T-helper 17 cell (primary cell): ENCODE measurements at places on chromosomes 1 and 21. TPM values are rescaled to one million over a fixed set of nuclear protein-coding genes. Genes with fewer than 3 reads are reported as not detected.
A peak's percentile ranks its signal among the peaks of the same experiment; 100 is the strongest.

SLFNL1 gene
- 0.18 TPM for total RNA-seq

DNA sequence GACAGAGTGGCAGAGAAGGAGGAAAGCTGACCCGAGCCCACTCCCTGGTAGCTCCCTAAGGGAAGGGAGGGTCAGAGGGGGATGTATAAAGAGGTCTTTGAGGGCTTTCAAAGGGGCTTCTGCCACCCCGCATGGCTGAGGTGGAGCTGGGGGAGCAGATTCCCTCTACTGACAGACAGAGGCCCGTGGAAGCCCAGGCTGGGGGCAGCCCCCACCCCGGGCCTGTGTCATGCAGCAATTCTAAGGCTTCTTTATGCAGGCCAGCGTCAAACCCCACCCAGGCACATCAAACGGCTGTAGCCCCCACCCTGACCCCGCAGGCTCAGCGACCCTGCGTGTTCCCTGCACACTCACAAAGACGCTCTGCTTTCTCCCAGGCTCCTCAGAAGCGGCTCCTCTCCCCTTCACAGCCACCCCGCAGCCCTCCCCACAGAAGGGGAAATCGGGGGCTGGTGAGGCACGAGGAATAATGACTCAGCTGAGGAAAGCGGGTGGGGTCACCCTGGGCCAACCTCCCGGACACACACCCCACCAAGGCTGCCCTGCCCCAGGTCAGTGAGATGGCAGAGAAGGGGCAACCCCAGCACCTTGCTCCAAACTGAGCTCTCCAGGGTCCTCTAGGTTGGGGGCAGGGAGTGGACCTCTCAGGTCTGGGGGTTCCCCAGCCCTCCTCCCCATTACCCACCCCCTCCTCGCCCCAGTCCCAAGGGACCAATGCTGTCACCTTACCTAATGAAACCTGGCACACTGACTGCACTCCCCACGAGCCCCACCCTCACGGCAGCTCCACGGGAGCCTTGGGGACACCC lies 10.8 kb downstream of the SLC45A3 start:
- no peak for DNase-seq

DNA sequence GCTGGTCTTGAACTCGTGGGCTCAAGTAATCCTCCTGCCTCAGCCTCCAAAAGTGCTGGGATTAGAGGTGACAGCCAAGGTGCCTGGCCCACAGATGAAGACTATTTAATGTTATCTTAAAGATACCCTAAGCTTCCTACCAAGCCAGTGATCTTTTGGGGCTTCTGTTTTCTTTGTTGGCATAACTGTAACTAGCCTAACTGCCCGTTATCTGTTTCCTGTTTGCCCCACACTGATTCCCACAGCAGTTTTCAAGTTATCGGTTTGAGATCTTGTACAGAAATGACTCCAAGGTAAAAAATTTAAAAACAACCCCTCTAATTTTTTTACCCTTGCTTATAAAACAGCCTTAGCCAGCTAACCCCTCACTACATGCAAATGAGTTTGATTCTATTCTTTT lies 12.4 kb downstream of the SELL start:
- DNase-seq = no peak

GRCh38 chr1:23217421-23218115 lies at the start of gene HTR1D:
Gene HTR1D (minus strand): TSS chr1:23217502. CDS start chr1:23194219, 23,283 bp downstream.
- no peak for DNase-seq

- no peak for DNase-seq
Measured at GRCh38 chr1:81559662-81560350, 240.9 kb upstream of the ADGRL2 start.

DNA sequence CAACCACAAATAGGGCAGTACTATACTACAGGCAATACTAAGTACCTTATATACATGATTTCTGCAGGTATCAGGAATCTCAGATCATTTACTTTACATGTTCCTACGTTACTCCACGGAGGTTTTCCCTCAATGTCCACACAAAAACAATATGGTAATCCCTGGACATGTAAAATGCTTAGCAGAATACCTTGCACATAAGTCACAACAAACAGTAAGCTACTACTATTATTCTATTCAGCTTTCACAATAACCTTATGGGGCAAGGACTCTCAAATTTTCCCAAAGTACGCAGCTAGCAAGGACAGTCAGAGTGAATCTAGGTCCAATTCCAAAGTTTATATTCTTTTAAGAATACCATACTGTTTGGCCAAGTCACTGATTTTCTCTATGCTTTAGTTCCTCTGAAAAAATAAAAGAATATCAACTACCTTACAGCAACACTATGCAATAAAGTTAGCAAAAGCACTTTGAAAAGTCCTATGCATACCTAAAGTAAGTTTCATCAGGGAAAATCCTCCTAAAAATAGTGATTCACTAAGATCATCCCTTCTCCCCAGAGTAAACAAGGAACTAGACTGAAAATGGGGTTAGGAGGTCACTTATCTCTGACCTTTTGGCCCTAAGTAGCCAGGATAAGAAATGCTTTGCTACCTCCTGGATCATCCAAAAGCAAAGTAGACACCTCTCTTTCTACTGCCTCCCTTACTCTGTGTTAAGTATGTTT lies 67.4 kb downstream of the LUZP1 start:
- DNase-seq = no peak

GRCh38 chr1:175676991-175677390 lies 66.4 kb downstream of the TNR start:
- no peak for DNase-seq

DNA sequence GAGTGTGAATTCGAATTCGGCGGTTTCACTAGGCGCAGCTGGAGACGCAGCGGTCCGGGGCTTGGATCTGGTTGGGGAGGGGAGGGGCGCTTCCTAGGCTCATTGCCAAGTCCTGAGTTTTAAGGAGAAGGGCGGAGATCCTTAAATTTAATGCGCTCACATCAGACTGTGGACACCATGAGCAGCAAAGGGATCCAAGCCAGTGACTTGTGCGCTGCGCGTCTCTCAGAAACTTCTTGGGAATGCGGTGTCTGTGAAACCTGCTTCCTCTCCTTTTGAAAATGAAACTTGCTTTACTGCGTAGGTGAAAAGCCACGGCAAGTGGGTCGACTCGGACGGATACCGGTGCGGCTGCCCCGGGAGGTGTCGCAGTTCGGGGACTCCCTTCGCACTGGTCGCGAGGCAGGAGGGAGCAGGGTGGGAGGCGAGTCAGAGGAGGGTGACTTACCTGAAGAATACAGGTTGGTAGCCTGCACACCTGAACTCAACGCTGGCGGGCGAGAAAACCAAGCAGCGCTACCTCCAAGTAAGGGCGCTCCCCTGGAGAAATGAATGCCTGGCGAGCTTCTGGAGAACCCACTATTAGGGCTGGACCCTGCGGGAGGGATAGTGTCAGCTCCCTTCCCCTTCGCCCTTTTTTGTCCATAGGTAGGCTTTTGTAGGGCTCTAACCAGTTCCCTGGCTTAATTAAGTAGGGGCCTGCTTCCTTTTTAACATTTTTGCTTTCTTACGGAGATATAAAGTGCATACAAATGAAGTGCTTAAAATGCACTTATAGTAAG lies 992 bp downstream of the TENT5C start:
- peak; percentile 42 for DNase-seq

IVL gene
- total RNA-seq = not detected

GRCh38 chr1:93670141-93670540 lies 11.5 kb downstream of the BCAR3 start:
- DNase-seq = no peak

- DNase-seq = no peak
Measured at GRCh38 chr1:177754603-177755002, 215.3 kb downstream of the SEC16B start.

GRCh38 chr1:110596312-110596711 lies 9.8 kb downstream of the KCNA2 start:
- no peak for DNase-seq

KCNE2 gene
- total RNA-seq = not detected

RBP7 gene
- not detected for total RNA-seq

GUCA2B gene
- total RNA-seq = not detected

DNA sequence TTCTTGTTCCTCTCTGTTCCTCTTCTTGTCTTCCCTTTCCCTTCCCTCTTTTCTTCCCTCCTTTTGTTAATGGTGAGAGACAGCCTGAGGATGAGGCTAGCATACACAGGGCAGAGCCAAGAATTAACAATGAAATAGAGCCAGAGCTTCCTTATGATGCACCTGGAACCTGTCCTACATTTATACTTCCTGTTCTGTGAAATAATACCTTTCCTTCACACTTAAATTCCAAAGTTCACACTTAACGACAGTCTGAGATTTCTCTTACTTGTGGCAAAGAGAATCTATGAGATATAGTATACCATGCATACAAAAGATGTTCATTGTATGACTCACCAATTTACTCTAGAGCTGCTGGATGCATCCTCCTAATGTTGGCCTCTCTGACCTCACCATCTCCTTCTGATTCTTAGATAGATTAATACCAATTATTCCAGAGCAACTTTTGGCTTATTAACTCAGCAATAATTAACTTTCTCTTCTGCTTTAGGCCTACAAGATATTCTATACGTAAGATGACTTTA lies 30.8 kb upstream of the TSNAX start:
- no peak for DNase-seq

GRCh38 chr1:229105109-229105508 lies 165.8 kb upstream of the RAB4A start:
- DNase-seq = no peak

DNA sequence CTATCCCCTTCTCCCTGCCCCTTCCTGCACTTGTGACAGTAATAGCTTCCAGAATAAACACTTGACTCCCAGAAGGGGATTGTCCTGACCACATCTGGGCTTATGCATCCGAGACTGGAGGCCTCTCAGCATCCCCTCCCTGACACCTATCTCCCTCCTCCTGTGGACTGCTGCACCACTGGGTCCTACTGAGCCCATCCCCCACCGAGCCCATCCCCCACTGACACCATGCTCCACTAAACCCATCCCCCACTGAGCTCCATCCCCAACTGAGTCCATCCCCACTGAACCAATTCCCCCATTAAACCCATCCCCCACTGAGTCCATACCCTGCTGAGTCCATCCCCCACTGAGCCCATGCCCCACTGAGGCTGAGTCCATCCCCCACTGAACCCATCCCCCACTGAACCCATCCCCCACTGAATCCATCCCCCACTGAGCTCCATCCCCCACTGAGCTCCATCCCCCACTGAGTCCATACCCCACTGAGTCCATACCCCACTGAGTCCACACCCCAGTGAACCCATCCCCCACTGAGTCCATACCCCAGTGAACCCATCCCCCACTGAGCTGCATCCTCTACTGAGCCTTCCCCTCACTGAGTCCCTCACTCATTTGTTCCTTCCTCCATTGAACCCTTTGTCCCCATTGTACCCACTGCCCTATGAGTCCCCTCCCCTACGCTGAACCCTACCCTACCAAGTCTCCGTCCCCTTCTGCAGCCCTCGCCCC lies 5.6 kb downstream of the PDZK1IP1 start:
- no peak for DNase-seq

HNRNPCL1 gene
- total RNA-seq = not detected

PDC gene
- not detected for total RNA-seq

GRCh38 chr1:26959722-26960624 lies at the start of gene KDF1:
Gene KDF1 (minus strand): TSS chr1:26960468. CDS start chr1:26952380, 8,088 bp downstream.
- peak; percentile 42 for DNase-seq

NPHS2 gene
- total RNA-seq = not detected

- peak; percentile 38 for DNase-seq
Measured at GRCh38 chr1:1305300-1306069, 2.2 kb downstream of the ACAP3 start.

RGS16 gene
- 23.5 TPM for total RNA-seq

CCDC27 gene
- total RNA-seq = not detected

- no peak for DNase-seq
Measured at GRCh38 chr1:153794624-153795329, 19.6 kb downstream of the SLC27A3 start.

RGS1 gene
- total RNA-seq = 387 TPM

DNA sequence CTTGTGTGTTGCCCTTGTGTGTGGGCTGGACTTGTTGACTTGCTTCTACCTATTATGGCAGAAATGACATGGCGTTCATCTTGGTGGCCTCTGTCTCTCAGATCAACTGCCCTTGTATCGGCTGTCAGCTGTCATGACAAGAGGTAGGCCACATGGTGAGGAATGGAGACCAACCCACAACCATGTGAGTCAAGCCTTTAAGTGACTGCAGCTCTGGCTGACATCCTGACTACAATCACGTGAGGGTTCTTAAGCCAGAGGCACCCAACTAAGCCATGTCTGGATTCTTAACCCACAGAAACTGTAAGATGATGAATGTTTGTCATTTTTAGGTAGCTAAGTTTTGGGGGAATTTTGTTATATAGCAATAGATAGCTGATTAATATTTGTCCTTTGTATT lies 82.1 kb downstream of the KCND3 start:
- no peak for DNase-seq

DNA sequence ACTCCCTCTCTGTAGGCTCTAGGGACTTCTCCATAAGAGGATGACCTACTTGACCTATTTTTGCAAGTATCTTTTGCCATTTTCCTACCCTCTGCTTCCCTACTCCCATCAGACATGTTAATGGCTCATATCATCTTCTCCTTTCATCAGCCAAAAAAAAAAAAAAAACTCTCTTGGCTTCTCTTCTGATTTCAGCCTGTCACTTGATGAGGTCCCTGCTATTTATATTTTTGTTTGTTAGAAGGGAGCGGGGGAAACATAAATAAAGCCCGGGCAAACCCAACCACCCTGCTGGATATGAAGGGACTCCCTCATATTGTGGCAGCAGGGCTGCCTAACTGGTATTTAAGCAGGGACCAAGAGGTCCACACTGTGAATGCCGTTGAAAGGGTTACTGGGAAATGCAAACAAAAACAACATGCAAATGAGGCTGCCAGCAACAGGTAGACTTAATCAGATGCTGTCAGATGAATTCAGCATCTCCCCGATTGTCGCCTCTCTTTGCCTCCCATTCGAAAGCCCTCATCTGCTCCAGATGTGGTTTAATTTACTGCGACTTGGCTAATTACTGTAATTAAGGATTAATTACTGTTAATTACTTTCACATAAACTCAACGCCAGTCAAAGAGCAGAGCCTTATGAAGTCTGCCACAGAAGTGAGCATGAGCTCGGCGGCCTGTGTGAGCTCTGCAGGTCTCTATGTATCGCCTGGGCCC lies 172.3 kb downstream of the PBX1 start:
- DNase-seq = no peak

GRCh38 chr1:16183765-16184556 lies 28.1 kb upstream of the EPHA2 start:
- no peak for DNase-seq

DNA sequence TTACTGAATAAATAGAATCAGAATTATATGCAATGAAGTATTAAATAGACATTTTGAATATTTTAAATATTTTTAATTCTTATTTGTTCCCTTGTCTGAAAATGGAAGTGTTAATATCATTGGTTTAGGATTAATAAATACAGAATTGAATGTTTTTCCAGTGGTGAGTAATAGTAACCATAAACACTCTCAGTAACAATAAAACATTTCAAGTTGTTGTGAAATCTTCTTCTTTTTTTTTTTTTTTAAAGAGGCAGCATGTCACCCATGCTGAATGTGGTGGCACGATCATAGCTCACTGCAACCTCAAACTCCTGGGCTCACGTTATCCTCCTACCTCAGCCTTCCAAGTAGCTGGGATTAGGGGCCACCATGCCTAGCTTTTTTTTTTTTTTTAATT lies 86.2 kb upstream of the ZBTB18 start:
- no peak for DNase-seq

SPATA21 gene
- total RNA-seq = not detected

RAB4A gene
- 34.3 TPM for total RNA-seq

ACTL8 gene
- not detected for total RNA-seq
